ENCODE measurements at places on chromosomes 1 and 21.
A peak's percentile ranks its signal among the peaks of the same experiment; 100 is the strongest.

DNA sequence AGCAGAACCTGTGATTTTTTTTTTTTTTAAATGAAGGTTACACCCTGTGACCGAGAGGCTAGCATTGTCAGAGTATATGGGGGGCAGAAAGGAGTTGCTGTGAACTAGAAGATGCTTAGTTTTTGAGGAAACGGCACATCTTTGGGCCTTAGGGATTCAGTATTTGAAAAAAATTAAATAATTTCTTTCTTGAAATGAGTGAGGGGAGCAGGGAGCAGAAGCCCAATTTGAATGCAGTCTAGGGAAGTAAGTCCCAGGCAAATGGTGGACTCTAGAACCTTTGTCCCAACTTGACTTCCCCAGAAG is 42.9 kb downstream of the PEX14 start:
- no peak for DNase-seq

DNA sequence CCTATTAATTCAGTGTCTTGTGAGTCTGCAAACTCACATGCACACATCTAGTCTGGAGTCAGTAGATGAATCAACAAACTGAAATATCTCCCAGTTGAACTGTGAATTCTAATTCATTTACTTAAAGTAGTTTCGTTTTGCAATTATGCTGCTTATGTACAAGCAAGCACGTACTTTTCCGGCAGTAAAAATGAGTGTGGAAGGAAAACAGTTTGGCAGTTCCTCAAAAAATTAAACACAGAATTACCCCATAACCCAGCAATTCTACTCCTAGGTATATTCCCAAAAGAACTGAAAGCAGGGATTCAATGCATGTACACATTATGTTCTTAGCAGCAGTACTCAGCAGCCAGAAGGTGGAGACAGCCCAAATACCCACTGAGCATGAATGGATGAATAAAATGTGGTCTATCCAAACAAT is 49.3 kb downstream of the GNB1 start:
- no peak for DNase-seq

DNA sequence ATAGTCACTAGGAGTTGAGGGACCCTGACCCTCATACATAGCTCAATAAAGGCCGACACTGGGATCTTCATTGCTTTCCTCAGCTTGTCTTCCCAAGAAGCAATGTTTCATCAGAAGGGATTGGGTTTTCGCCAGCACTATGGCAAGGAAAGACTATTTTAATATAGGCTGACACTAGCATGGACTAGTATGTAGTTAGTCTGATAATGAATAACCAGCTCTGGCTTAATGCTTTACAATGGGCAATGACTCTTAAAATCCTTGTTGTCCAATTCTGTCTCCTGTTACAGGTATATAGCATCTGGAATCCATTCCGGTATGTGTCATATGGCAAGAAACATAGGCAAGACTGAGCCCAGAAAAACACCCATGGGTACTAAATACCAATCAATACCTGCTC is 15.3 kb upstream of the SYT2 start:
- DNase-seq, result no peak

DNA sequence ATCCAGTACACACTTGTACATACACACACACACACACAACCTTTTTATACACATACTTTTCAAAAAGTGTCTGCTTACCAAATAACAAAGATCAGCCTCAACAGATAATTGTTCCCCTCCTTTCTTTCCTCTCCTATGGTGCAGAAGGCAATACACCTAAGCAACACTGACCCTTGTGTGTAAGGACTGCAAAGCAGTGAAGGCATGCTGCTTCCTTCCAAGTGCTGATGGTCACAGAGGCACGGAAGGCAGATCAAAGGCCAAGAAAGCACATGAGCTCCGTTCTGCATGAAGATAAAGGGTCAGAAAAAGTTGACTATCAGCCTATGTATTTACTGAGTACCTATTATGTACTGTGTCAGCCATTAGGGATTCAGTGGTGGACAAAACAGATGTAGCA is 168.8 kb downstream of the TNR start:
- DNase-seq, result no peak

GRCh38 chr21:25638660-25639550 is at the start of gene JAM2:
Gene JAM2 (plus strand): TSS chr21:25639258. CDS start chr21:25639822, 564 bp downstream.
- DNase-seq, result no peak

- DNase-seq, result no peak
These were observed 36.9 kb upstream of the OR2B11 start for GRCh38 chr1:247494767-247495166.

- no peak for DNase-seq
These were observed 11.8 kb upstream of the OTUD7B start for GRCh38 chr1:150022357-150022756.

DNA sequence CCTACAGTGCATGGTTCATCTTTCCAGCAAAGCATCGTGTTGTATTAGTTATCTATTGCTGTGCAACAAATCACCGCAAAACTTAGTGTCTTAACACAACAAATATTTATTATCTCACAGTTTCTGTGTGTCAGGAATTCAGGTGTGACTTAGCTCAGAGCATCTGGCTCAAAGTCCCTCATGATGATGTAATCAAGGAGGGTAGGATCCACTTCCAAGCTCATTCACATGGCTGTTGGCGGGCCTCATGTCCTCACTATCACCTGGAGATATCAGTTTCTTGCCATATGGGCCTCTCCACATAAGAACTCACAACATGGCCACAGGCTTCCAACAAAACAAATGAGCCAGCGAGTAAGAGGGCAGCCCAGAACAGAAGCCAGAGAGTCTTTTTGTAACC is 135.6 kb upstream of the GJB5 start:
- no peak for DNase-seq

- DNase-seq, result no peak
These were observed 76.7 kb downstream of the USH2A start for GRCh38 chr1:216346526-216346925.

DNA sequence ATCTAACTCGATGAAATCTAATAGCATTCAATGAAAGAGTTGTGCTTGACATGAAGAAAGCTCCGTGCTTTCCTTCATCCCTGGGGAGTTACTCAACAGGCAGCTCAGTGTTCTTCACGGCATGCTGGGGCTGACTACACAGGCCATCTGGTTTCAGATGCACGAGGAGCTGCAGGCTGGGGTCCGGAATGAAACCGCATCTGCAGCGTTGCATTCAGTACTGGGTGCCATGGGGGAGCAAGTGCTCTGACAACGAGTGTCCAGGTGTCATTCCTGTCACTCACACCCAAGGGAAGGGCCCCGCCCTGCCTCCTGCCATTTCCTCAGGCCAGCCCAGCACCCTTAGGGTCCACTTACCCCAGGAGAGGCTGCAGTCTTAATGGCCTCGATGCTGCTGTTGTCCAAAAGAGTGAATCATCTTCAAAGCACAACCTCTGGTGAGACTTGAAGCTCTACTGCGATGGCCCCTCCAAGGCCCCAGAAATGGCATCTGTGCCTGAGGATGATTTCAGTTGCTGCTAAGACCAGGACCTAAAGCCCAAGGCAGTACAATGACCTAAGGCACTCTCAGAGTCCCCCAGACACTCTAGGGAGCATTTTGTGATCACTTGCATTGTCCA is 61.4 kb downstream of the STUM start:
- no peak for DNase-seq

DNA sequence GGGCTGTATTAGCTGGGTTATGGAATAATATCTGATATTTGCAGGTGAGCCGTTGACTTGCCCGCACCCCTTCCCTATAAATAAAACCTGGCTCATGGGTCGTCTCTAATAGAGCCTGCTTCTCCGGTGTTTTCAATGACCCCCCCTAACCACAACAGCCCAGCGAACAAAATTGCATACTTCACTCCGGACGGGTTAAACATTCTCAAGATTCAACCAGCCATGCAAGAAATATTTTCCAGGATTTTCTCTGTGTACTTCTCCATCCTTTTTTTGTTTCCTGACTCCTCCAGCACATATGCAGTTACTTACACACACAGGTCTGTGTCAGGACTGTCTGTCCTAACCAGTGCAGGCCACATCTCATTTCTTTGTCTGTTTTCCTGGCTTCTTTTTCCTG is 267.7 kb downstream of the ZNF648 start:
- no peak for DNase-seq

DNA sequence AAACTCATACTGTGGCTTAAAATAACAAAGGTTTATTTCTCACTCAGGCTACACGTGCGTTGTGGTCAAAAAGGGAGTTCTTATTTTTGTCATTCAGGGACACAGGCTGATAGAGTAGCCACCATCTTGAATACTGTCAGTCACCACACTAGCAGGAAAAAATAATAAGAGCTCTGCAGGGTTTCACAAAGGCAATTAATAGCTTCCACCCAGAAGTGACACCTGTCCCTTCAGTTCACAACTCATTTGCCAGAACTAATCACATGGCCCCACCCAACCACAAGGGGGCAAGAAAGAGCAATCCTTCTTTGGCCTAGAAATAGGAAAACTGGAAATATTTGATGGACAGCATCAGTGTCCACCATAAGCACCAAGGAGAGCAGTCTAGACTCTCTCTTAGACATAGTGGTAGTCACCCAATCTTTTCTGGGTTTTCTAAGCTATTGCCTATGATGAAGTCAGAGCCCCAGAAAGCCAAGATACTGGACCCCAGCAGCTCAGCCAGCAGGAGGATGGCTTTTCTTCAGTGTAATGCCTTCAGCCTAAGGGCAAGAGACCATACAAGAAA is 8.2 kb downstream of the HAPLN2 start:
- DNase-seq, result peak; percentile 29

GRCh38 chr1:82483146-82483545 is 682.4 kb downstream of the ADGRL2 start:
- DNase-seq, result no peak

GRCh38 chr1:40973912-40974311 is 5.6 kb upstream of the CTPS1 start:
- DNase-seq, result no peak

DNA sequence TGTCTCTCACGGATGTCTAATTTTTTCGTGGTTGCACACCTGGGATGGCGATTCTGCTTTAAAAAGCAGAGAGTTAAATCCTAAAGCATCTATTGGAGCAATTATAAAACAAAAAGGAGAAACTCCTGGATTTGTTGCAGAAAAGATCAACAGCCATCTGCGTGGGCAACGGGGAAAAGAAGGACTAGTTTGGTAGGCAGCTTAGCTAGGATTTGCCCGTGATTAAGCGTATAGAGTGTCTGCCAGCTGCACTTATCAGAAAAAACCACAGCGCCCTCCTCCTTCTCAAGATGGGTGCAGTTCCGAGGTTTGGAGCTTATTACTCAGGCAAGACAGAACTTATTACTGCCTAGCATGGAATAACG is 526 bp upstream of the SLC25A24 start:
- DNase-seq, result peak; percentile 41

GRCh38 chr1:232810856-232811255 is 5.6 kb downstream of the MAP10 start:
- DNase-seq, result no peak

DNA sequence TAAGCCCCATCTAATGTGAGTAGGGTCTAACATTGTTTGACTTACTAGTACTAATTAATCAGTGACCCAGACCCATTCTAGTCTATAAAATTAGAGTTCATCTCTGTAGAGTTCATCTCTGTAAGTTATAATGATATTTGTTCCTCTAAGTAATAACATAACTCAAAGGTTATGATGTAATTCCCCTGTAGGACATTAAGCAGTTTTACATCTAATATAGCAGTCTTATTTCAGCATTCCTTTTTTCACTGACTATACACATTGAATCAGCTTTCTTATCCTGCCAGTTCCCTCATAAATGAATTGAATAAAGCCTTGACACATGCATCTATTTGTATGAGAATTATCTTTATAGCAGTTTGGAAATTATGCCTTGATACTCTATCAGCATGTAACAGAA is 90.9 kb downstream of the SH3GLB1 start:
- no peak for DNase-seq

GRCh38 chr1:42940851-42941639 is 17.6 kb downstream of the SLC2A1 start:
- no peak for DNase-seq

DNA sequence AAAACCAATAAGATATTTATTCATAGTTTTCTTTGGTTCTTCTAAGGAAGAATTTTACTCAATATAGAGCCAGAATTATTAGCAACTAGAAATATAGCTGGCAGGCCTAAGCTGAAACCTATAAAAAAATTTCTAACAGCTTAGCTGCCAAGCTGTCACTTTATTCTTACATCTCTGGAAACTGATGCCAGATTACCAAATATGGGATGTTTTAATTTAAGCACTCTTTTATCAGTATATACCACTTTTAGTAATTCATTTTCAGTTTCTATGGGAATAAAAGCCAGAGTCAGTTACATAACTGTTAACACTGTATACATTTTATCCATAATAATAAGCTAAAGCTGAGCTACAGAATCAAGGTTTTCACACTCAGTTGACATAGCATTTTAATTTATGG is 68.7 kb upstream of the MPC2 start:
- DNase-seq, result no peak

DNA sequence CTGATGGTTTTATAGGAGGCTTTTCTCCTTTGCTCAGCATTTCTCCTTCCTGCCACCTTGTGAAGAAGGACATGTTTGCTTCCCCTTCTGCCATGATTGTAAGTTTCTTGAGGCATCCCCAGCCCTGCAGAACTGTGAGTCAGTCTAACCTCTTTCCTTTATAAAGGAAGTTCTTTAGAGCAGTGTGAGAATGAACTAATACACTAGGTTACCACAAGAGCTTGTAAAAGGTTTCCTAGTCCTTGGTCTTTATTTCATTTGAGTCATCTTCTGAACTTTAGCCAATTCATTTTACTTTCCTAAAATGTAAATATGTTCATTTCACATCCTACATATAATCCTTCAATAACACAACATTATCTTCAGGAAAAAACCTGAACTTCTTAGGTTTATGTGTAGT is 365.3 kb downstream of the HHIPL2 start:
- DNase-seq, result no peak

DNA sequence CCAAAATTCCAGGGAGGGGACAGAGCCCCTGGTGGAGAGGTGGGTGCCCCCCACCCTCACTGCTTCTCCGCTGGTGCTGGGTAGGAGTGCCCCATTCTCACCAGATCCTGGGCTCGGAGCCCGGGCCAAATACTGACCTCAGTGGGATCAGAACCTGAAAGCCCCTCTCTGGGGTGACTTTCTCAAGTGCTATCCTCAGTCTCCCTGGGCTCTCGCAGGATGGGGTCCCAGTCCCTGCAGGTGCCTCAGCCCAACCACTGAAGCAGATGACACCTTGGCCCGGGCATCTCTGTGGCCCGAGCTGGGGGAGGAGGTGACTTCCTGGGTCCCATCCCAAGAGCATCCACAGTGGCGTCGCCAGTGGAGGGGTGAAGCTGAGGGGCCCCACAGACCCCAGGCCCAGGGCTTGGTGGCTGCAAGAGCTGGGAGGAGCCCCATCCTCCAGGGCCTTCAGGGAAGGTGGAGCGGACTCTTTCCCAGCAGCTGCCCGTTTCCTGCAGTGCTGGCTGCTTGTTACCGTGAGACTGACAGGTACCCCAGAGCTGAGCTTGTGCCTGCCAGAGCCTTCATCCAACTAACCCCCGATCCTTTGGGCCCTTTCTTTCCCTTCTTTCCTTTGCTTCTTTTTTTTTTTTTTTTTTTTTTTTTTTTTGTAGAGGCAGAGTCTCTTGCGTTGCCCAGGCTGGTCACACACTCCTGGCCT is 3.9 kb upstream of the FNDC10 start:
- no peak for DNase-seq

GRCh38 chr1:36961062-36961615 is 73.2 kb downstream of the GRIK3 start:
- DNase-seq, result no peak

Measured in activated T-cell treated with anti-CD3 and anti-CD28 coated beads for 24 hours (primary cell).